ENCODE measurements at places on chromosomes 2 and 18. TPM values are rescaled to one million over a fixed set of nuclear protein-coding genes. Genes with fewer than 3 reads are reported as not detected.
A peak's percentile ranks its signal among the peaks of the same experiment; 100 is the strongest.

NDC80 gene
- not detected for total RNA-seq

- no peak for DNase-seq
- H3K27me3 ChIP-seq = no peaks in the 10 kb centered on the region
These were observed 140.4 kb downstream of the CALCRL start for GRCh38 chr2:187307606-187308005.

- no peaks in the 10 kb centered on the region for H3K27me3 ChIP-seq
- peak; percentile 70 for DNase-seq
- no peaks in the 10 kb centered on the region for H3K4me1 ChIP-seq
These were observed 14.6 kb downstream of the CYP27C1 start for GRCh38 chr2:127205218-127206125.

DNA sequence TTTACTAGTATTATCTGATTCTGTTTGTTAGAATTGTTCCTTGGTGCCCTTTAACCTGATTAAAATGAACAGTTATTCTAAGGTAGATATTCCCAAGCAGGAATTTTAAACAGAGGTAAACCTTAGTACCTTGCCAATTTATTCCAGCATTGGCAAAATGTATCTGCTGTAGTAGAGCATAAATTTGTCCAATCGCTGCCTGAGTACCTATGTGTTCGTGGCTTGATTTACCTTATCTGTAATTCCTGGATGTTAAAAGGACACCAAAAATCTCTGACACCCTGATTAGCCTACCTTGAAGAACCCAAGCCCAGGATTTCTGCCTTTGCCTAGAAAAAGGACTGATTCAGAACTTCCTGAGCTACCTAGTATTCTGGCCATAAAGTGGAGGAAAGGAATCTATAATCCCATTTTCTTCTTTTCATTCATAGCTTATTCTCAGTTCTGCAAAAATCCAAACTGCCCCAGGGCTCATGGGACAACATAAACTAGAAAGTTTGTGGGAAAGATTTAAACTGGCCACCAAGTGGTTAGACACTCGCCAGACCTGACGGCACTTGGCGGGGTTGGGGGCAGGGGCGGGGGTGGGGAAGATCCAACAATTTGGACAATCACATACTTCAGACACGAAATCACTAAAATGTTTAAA lies 16.2 kb upstream of the ZCCHC2 start:
- H3K4me1 ChIP-seq = no peaks in the 10 kb centered on the region
- no peaks in the 10 kb centered on the region for H3K36me3 ChIP-seq
- no peak for DNase-seq
- H3K27ac ChIP-seq = peak overlapping the region; percentile 56
- no peaks in the 10 kb centered on the region for H3K27me3 ChIP-seq
- peak overlapping the region; percentile 54 for H3K4me3 ChIP-seq

CCBE1 gene
- total RNA-seq = 11.1 TPM

NEU2 gene
- total RNA-seq = not detected

GRCh38 chr2:17223211-17223610 lies 295.0 kb downstream of the RAD51AP2 start:
- no peaks in the 10 kb centered on the region for H3K4me1 ChIP-seq
- no peak overlapping the region for H3K4me3 ChIP-seq
- DNase-seq = no peak
- H3K27me3 ChIP-seq = no peaks in the 10 kb centered on the region
- no peaks in the 10 kb centered on the region for H3K36me3 ChIP-seq
- H3K27ac ChIP-seq = no peak overlapping the region

DNA sequence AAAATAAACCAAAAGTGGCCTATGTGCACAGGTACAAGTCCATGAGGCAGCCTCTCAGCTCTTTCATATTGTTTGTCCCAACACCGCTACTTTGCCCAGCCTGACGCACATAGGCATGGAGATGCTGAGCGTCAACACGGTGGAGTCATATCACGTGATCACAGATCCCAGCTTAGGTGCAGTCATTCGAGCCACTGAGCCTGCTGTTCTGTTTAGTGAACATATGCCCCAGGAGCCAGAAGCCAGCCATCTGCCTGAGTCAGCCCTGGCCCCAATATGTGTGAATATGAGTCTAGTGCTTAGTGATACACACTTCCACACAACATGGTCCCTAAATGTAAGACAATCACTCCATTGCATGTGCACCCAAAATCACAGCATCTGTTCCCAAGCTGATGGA lies 88.2 kb upstream of the LCLAT1 start:
- no peak for DNase-seq
- peak overlapping the region; percentile 88 for H3K27ac ChIP-seq
- no peaks in the 10 kb centered on the region for H3K27me3 ChIP-seq
- H3K36me3 ChIP-seq = no peaks in the 10 kb centered on the region
- peaks cover 47% of the 10 kb centered on the region for H3K4me1 ChIP-seq

DNA sequence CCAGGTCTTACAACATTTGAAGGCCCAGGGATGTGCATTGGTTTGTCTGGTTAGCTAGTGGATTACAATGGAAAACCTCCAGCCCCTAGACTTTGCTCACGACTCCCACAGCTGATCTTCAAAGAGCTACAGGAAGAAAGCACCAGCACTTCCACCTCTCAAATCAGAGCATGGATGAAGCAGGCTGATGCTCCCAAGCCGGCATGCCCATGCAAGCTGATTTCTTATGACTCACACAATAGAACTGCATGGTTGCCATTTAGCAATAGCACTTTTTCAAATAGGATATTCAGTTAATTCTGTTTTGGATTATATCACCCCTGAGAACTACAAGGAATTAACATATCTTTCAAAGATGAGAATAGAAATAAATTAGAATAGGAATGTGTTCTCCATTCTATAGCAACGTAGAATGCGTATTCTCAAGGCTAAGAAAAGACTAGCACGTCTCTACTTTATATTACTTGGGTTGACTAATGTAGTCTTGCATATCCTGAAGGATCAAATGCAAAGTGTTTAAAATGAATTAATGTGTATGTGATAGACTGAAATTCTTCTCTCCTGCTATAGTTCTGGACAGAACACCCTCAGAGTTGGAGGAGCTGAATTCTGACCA lies 292.4 kb downstream of the TRIB2 start:
- H3K4me3 ChIP-seq = no peak overlapping the region
- no peak overlapping the region for H3K27ac ChIP-seq
- H3K27me3 ChIP-seq = no peaks in the 10 kb centered on the region
- peaks cover 6% of the 10 kb centered on the region for H3K4me1 ChIP-seq
- H3K36me3 ChIP-seq = no peaks in the 10 kb centered on the region
- no peak for DNase-seq

GRCh38 chr2:207887500-207887899 lies 117.8 kb upstream of the FZD5 start:
- DNase-seq = no peak
- H3K27ac ChIP-seq = no peak overlapping the region
- H3K27me3 ChIP-seq = no peaks in the 10 kb centered on the region
- H3K36me3 ChIP-seq = no peaks in the 10 kb centered on the region
- peaks cover 11% of the 10 kb centered on the region for H3K4me1 ChIP-seq
- H3K4me3 ChIP-seq = no peak overlapping the region

- no peak overlapping the region for H3K4me3 ChIP-seq
- no peak for DNase-seq
- no peak overlapping the region for H3K27ac ChIP-seq
These were observed 124.3 kb upstream of the SLC39A10 start for GRCh38 chr2:195532628-195533271.

DNA sequence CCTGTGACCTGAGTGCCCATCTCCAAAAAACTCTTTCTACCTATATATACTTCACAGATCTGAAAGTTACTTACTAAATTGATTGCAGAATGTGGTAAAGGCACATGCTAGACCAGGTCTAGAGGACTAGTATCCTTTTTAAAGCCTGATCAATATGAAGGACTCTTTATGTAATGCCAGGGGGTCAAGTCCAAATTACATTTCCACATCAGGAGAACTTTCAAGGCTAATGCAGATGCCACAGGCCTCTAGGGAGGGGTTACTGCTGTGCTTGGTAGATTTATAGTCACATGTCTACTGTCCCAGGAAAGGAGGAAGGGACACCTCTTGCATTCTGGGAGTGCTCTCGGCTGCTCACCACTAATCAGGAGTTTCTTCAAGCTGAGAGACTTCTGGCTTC lies 118.4 kb upstream of the NOSTRIN start:
- H3K36me3 ChIP-seq = no peaks in the 10 kb centered on the region
- H3K27me3 ChIP-seq = no peaks in the 10 kb centered on the region
- no peak for DNase-seq

NOL4 gene
- total RNA-seq = not detected

- H3K27me3 ChIP-seq = no peaks in the 10 kb centered on the region
These were observed 980.1 kb upstream of the POU3F3 start for GRCh38 chr2:103873716-103874351.

DNA sequence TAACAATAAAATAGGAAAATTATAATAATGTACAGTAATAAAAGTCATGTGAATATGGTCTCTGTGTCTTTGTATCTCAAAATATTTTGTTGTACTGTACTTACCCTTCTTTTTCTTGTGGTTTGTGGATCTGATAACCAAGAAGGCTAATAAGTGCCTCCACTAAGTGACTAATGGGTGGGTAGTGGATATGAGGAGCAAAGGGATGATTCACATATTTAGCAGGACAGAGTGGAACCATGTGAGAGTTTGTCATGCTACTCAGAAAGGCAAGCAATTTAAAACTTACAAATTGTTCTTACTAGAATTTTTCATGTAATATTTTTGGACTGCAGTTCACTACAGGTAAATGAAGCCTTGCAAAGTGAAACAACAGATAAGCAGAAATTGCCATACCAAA lies 1241.2 kb upstream of the CDH2 start:
- no peak overlapping the region for H3K27ac ChIP-seq
- no peaks in the 10 kb centered on the region for H3K4me1 ChIP-seq
- H3K27me3 ChIP-seq = no peaks in the 10 kb centered on the region
- no peaks in the 10 kb centered on the region for H3K36me3 ChIP-seq
- no peak for DNase-seq

- DNase-seq = no peak
- H3K27me3 ChIP-seq = peaks cover 7% of the 10 kb centered on the region
- no peak overlapping the region for H3K4me3 ChIP-seq
- no peak overlapping the region for H3K27ac ChIP-seq
- no peaks in the 10 kb centered on the region for H3K36me3 ChIP-seq
- H3K4me1 ChIP-seq = no peaks in the 10 kb centered on the region
These were observed 28.8 kb upstream of the ODC1 start for GRCh38 chr2:10476723-10477442.

MRPL30 gene
- total RNA-seq = 23.8 TPM

DNA sequence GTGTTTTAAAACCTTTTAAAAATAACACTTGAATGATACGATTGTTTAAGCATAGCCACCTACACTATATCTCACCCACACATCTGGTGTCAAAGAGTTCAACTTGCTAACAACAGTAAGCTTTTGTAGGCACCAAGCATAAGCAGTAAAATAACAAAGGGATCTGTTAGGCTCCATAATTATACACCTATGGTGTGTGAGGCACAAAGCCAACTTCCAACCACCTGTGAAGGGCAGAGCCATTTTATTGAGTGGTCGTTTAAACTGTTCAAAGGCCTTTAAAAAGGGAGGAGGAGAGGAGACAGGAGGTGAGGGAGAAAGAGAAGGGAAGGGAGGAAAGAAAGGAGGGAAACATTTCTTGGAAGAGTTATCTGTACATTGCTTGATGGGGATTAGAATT lies 27.9 kb downstream of the NEMP2 start:
- no peak for DNase-seq
- no peak overlapping the region for H3K4me3 ChIP-seq
- peaks cover 15% of the 10 kb centered on the region for H3K4me1 ChIP-seq
- peaks cover 15% of the 10 kb centered on the region for H3K36me3 ChIP-seq

SPHKAP gene
- total RNA-seq = 0.42 TPM

DNA sequence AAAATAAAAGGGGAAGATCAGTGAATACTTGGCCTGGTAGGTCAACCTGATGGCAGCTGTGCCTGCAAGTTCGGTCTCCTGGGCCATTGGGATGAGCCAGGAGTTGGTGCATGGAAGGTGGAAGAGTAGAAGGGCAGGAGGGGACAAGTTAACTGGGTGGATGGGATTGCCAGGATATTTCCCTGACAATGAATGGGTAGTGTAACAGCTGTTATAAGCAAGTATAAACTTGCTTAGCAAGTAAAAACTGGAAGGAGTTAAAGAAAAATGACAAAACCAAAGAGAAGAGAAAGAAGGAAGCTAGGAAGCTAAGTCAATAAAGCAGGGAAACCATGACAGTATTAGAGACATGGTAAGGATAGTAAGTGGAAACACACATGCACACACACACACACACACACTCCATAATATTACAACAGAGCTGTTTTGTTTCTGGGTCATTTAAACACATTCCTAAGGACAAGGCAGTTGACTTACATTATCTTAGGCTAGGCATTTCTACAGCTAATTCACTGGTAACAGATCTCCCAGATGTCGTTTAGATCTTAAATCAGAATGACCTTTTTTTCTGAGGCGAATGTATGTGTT lies 29.7 kb downstream of the MEP1B start:
- no peak for DNase-seq
- H3K36me3 ChIP-seq = no peaks in the 10 kb centered on the region
- H3K27ac ChIP-seq = no peak overlapping the region
- H3K4me3 ChIP-seq = no peak overlapping the region
- H3K4me1 ChIP-seq = no peaks in the 10 kb centered on the region

TCF23 gene
- total RNA-seq = not detected

LRP2 gene
- total RNA-seq = not detected

KLHL29 gene
- 22.5 TPM for total RNA-seq

Data from esophagus muscularis mucosa (tissue), 4 donors.